Activated CD8-positive, alpha-beta memory T cell treated with anti-CD3 and anti-CD28 coated beads for 24 hours (primary cell): ENCODE measurements at places on chromosomes 7 and 10.

GRCh38 chr7:144414815-144415214 lies 11.3 kb upstream of the NOBOX start:
- no peak for DNase-seq

DNA sequence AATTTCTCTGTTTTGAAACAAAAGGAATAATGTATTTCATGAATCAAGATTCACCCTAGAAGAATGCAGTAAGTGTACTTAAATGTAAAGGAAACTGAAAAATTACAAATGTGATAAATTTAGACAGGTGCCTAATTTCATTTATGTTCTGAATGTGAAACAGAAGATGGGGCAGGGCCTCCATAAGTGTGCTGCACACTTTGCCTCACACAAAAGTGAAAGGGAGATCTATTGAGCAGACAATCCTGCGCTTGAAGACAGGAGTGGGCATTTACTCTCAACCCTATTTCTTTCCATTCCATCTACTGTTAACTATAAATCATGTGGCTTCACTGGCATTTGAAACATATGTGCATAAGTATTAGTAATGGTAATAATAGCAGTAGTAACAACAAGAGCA lies 36.2 kb downstream of the GNG11 start:
- DNase-seq, result no peak

GRCh38 chr10:96548589-96548988 lies 34.9 kb upstream of the TLL2 start:
- no peak for DNase-seq

DNA sequence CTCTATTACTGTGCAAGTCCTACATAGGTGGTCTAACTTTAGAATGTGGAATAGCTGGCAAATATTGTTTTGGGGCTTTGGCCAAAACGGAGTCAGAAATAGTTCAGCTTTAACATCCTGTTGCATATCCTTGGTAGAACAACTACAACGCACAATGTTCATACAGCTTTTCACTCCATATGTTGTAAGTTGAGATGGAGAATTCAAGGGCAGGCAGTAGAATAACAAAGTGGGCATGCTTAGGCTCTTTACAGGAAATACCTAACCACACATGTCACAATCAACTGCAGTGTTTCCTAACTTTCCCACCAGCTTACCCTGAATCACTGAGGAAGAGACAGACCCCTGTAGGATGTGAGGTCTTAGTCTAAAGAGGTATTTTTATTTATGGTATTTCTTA lies 122.3 kb downstream of the PPP1R3A start:
- no peak for DNase-seq

DNA sequence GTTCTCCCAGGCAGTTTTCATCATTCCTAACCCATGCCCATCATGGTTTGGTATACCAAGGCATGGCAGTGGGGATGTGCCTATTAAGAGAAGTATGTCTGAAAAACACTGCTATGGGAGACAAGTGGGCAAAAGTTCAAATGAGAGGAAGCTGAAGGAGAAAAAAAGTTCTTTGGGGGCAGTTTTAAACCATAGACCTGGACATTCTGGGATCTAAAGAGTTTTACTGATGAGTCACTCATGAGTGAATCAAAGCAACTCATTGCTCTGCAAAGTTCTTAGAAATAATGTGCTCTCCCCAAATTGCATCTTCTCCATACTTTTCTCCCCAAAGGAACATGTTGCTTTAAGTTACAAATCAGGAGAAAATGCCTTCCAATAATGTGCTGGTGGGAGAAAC lies 256.9 kb upstream of the MTPN start:
- DNase-seq, result no peak

DNA sequence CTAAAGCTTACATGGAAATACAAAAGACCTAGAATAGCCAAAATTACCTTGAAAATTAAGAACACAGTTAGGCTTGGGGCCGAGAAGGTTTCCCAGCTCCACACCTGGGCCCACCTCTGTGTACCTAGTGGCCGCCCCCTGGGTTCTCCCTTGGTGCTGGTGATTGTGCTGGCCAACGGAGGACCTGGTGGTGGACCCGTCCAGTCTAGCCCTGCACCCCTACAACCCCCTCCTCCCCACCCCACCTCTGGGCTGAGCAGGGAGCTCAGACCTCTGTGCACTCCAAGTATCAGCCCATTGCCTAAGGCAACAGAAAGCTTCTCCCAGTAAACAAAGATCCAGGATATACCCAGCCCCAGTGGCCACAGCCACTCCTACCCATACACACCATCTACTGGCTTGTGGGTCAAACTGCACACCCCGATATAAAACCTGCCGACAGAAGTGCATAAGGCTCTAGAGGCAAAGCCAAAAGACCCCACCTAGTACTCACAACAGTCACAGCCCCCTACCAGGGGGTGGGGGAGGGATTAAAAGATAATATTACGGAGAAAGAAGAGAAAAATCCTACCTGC lies 105.0 kb upstream of the DIP2C start:
- no peak for DNase-seq

DNA sequence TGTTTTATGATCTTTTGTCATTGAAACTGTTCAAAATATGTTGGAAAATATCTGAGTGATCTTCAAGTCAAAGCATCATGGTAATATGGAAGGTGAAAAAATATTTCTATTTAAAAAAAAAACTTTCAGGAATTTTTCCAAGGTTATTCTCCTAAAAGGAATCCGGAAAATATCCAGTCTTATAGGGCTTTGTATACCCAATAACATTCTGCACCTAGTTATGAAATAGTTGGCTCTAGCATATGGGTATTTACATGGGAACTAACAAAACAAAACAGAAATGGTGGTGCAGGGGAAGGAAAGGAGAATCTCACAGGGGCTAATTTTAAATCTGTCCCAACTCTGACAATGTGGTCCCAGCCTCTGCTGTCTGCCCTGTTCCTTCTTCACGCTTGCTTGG lies 167.1 kb upstream of the RHEB start:
- DNase-seq, result no peak

- no peak for DNase-seq
Observed at GRCh38 chr10:67587771-67588170, 108.2 kb downstream of the CTNNA3 start.

DNA sequence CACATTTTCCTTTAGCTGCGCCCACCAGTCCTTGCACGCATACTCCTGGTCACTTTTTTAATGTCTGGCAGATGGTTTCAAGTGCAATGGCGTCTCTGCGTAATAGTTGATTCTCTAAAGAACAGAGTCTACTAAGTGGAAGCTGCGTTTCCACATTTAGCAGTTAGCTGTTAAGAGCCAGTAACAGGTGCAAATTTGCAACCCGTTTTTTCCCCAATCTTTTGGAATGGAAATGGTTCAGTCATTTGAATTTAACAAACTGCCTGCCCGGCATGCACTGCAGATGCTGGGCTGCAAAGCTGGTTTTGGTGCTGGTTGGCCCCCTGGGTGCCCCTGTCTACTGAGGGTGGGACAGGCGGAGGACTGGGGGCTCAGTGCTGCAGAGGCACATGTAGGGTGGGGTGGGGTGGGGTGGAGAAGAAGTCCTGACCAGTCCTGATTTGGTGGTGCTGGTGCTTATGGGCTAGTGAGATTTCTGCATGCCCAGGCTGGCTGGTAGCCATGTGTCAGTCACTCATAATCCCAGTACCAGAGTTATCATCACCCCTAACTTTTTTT lies 43.9 kb downstream of the CUX1 start:
- no peak for DNase-seq

DNA sequence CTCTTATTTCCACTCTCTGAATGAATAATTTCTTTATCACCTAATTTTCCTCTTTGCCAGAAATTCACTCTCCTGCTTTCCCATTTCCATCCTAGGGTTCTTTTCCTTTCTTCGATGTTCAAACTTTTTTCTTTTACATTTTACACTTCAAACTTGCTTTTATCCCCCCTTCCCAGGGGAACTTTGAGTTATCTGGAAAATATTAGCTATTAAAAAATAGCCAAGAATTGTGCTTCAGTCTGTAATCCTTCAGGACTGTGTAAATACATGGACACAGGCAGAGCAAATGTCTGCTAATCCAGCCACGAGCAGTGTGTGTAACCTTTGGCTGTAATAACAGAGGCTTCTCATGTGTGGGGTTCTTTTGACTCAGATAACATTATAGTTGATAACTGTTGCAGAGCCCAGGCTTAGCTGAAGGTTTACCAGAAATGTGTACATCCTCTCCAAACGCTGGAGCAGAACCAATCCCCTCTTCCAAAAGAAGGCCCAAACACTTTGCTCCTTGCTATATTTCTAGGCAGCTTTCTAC lies 4.6 kb downstream of the ASB4 start:
- no peak for DNase-seq

DNA sequence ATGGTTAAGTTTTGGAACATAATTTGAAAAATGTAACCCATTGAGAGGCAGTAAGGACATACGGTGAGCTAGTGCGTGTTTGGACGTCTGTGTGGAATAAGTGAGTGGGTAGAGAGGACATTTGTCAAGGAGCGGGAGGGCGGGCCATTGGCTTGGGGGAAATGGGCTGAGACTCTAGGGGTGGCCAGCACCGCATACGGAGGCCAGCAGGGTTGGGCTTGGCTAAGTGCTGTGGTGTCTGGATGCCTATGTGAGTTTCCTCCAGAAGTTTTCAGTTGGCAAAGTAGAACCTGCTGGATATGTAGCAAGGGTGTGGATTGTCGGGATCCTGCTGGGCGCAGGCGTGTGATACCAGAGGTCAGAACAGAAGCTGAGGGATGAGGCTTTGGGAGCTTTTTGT lies 103.0 kb downstream of the TCF7L2 start:
- no peak for DNase-seq

DNA sequence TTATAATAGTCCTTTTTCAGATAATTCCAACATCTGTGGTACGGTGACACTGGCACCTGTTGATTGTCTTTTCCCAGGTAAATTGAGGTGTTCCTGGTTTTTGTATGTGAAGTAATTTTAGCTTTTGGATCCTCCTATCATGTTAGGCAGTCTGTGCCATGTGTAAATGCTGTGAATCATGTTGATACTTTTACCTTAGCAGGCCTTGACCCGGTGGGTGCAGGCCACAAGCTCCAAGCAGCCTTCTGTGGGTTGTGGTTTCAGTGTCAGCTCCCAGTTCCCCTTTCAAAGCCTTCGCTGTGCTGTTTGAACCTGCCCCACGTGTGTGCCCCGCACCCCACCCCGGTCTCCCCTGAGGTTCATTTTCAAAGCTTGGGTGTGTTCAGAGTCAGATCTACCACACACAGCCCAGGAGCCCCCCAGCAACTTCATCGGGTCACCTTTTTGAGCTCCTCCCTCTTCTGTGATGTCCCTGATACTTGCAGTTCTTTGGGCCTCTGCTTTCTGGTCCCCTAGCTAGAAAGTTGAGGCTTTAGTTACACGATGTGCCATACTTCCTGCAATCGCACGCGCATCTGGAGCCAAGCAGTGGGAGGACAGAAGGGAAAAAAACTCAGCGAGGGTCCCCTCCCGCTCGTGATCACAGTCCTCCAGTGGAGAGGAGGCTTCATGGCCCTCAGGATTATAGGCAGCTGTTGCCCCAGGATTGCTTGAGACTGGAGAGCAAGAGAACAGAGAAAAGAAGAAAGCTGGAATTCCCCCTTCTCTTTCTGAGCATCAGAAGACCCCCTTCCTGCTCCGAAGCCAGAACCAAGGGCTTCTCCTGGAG lies 8.7 kb upstream of the BHLHA15 start:
- peak; percentile 84 for DNase-seq

DNA sequence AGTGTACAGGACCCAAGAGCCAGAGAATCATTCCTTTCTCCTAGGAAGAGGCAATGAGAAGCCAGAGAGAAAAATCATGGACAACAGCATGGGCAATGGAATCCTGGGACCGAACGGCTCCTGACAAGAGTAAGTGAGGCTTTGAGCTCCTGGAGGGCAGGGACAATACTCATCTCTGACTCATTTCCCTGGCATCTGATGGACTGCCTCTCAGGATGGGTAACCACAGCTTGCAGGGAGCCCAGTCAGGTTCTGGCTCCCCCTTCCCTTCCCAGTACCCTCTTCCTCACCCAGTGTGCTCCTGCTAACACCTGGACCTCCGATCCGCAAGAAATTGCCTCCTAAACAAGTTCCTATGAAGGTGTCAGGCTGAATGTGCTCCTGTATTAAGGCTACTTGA lies 51.2 kb upstream of the SORCS3 start:
- DNase-seq, result no peak

- no peak for DNase-seq
Observed at GRCh38 chr10:76541852-76542251, 1095.8 kb downstream of the KCNMA1 start.

DNA sequence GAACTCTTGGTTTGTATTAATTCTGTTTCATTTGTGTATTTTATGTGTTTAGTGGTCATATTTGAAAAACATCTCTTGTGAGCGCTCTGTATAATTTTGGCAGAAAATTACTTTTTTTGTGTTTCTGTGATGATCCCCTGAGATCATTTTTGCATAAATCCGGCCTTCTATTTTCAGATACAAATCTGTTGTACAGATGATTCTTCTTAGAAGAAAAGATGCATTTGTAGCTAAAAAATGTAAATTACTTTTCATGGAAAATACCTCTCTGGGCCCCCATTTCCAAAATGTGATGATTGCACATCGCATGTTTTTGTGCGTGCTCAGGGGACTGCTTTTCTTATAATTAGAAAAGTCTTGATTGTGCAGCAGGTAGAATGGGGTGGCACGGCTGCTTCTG lies 395.4 kb downstream of the LRMDA start:
- no peak for DNase-seq

DNA sequence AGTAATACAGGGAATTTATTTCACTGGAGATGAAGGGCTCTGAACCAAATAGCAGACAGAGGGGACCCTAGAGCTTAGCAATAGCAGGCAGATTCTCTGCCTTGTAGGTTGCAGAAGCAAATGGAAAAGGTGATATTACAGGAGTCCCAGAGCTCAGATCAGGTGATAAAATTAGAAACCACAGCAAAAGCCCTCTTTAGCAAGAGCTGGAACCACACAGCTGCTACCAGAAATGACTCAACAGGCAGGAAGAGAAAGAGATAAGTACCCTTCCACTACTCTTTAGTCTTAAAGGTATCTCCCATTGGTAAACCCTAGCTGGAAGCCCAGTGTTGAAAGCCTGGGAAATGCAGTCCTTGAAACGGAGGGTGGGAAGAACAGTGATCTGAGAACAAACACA lies 535.6 kb upstream of the GHITM start:
- no peak for DNase-seq

DNA sequence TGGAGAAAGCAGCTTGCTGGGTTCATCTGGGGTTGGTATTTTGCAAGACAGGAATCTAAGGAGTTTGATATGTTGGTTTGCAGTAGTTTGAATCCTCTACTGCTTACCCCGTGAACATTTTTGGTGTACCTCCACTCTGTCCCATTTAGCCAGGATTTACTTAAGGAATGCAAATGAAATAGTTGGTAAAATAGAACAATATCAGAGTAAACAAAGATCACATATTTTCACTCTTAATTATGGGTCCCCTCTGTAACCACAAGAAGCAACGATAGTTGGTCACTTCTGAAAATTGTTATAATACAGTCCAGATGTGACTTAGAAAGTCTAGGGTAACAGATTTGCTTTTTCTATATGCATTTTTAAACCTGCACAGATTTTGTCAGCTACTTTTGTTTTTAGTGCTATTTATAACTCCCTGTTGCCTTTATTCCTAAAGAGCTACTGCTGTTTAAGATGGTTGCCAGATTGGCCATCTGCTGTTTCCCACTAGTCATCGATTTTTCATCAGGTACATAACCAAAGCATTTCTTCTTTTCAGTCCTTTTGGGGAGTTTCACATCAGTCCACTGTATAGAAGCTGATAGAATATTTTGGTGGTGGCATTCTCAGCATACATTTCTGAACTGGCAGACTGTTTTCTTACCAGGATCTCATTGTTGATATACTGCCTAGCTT lies 37.6 kb downstream of the MAPK8 start:
- DNase-seq, result no peak
